ENCODE measurements at places on chromosomes 13 and 19.

- no peak for DNase-seq
Observed at GRCh38 chr19:34503531-34504272, 22.1 kb downstream of the WTIP start.

DNA sequence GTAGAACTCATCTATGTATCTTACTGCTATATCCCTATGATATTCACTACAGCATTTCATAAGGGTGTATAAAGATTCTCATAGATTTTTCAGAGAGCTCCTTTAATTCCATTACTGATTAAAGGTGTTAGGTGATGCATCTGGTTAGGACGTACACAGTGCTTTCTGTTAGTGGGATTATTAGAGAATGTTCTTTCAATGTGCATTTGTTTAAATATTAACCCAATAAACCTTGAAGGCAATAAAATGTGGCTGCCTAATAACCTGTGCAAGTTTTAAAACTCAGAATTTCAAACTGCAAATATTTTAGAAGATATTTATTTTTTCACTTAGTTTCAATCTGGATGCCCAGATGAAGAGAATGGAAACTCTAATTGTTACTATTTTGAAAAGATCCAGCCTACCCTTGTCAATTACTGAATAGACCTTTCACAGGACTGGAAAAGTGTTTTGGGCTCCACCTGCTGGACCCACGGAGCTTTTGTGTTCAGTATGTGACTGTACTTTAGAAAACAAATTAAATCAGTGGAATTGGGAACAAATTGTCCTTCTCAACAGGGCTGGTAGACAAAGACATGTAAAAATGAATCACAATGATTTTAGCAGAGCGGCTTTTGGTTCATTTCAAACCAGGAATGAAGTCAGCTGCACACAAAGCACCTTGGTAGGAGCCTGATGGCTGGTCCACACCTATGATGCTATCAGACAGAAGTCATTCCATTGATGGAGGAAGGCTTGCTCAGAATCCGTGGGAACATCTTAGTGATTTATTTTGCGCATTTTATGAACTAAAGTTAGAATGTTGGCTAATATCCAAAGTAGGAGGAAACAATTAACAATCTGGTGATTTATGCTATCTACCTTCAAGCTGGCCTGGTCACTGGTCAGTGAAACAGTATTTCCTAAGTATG, 89.4 kb upstream of the RAP2A start:
- DNase-seq, result no peak

GRCh38 chr19:47232422-47233211, 1.6 kb upstream of the BBC3 start:
- DNase-seq, result no peak

DNA sequence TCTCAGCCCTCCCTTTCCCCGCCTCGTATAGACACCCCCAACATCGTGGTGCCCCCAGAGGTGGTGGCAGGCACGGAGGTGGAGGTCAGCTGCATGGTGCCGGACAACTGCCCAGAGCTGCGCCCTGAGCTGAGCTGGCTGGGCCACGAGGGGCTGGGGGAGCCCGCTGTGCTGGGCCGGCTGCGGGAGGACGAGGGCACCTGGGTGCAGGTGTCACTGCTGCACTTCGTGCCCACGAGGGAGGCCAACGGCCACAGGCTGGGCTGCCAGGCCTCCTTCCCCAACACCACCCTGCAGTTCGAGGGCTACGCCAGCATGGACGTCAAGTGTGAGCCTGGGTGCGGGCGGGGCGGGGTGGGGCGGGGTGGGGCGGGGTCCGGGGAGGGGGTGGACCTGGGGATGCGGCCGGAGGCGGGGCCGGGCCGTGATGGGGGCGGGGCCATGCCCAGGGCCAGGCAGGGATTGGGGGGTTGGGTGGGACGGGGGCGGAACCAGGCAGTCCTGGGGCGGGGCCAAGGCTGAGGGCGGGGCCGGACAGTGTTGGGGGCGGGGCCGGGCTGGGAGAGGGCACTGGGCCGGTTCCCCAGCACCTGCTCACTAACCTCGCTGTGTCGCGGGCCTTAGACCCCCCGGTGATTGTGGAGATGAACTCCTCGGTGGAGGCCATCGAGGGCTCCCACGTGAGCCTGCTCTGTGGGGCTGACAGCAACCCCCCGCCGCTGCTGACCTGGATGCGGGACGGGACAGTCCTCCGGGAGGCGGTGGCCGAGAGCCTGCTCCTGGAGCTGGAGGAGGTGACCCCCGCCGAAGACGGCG, 7.8 kb downstream of the MAG start:
- DNase-seq, result peak; percentile 44

- no peak for DNase-seq
Observed at GRCh38 chr19:13215572-13216380, 65.6 kb downstream of the IER2 start.

DNA sequence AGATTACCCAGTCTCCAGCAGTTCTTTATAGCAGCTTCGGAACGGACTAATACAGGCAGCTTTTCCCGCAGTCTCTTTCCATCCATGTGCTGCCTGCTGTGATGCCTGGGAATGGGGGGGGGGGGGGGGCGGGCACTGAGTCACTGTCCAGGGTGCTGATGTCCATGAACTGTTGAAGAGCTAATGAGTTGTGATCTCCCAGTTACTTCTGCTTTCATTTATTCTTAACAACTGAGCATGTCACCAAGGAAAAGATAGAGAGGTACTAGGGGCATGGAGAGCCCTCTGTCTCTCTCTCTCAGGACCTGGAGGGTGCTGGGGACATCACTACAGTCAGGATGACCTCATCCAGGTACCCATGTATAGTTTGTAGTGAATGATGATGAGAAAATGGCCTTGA, 20.3 kb upstream of the CEACAM1 start:
- DNase-seq, result no peak
